ENCODE measurements at places on chromosomes 7 and 10.

- no peak for DNase-seq
Measured at GRCh38 chr10:74078037-74078436, 72.6 kb downstream of the AP3M1 start.

DNA sequence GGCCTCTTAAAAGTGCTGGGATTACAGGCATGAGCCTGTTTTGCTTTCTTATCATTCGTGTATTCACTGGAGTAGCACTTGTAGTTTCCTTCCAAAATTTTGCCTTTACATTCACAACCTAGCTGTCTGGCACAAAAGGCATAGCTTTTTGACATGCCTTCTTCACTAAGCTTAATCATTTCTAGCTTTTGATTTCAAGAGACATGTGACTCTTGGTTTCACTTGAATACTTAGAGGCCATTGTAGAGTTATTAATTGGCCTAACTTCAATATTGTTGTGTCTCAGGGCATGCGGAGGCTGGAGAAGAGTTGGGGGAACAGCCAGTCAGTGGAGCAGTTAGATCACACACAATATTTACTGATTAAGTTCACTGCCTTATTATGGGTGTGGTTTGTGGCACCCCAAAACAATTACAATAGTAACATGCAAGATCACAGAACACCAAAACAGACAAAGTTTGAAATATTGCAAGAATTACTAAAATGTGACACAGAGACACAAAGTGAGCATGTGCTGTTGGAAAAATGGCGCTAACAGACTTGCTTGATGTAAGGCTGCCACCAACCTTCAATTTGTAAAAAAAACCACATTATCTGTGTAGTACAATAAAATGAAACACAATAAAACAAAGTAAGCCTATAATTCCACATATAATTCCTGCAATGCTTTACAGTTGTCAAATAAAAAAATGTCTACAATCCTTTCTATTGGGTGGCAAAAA lies 43.1 kb downstream of the BRAF start:
- DNase-seq = no peak

GRCh38 chr10:21092683-21093524 lies 195.8 kb upstream of the NEBL start:
- DNase-seq = no peak

GRCh38 chr10:103558911-103559310 lies 65.4 kb downstream of the NEURL1 start:
- no peak for DNase-seq

- no peak for DNase-seq
Measured at GRCh38 chr10:129969184-129969910, 5.3 kb upstream of the EBF3 start.

- DNase-seq = no peak
Measured at GRCh38 chr10:133013463-133013862, 71.1 kb upstream of the CFAP46 start.

- no peak for DNase-seq
Measured at GRCh38 chr7:43114458-43114780, 2.0 kb downstream of the HECW1 start.

GRCh38 chr7:71896535-71896934 lies 515.6 kb downstream of the CALN1 start:
- DNase-seq = no peak

DNA sequence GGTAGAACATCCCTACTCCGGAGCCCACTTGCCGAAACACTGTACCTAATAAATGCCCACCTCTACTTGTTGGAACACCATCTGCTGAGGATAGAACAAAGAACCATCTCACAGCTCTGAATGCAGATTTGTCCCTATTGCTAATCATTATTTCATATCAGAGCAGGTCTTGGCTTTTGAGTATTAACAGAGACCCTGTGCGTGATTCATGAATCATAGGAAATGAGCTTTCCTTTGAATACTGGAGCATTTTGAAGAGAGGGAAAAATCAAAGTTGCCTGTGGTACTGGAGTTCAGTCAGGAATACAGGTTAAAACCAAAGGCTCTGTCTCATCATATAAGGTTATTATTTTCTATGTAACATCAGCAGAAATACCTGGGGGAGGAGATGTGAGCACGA lies 1132.3 kb downstream of the XPNPEP1 start:
- DNase-seq = no peak

DNA sequence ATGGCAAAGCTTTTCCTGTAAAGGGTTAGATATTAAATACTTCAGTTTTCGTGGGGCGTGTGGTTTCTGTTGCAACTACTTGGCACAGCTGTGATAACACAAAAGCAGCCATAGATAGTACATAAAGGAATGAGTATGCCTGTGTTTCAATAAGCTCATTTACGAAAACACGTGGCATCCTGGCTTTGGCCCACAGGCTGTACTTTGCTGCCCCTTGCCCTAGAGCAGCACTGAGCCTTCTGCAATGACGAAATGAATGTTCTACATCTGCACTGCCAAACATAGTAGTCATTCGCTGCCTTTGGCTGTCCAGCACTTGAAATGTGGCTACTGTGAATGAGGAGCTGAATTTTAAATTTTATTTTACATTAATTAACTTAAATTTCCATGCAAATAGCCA lies 376.2 kb upstream of the TPK1 start:
- no peak for DNase-seq

All from NCI-H187 treated with DMSO at 0.1 percent for 48 hours (cell line).